ENCODE measurements at places on chromosomes 16 and 17.
A peak's percentile ranks its signal among the peaks of the same experiment; 100 is the strongest.

GRCh38 chr17:7775051-7775450, 57.5 kb downstream of the DNAH2 start:
- DNase-seq, result no peak

DNA sequence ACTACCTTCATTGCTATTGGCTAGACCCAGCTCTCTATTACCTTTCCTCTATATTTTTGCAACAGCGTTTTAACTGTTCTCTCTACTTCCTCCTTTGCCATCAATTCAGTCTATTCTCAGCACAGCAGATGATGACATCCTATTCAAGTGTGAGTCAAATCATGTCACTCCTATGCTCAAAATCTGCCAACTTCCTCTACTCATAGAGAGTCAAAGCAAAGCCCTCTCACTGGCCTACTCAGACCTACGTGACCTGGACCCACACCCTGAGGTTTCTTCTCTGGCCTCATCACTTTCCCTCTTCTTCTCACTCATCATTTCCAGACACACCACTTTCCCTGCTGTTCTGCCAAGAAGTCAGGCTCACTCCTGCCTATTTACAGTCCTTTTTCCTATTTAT, 289.0 kb upstream of the AXIN2 start:
- no peak for DNase-seq

DNA sequence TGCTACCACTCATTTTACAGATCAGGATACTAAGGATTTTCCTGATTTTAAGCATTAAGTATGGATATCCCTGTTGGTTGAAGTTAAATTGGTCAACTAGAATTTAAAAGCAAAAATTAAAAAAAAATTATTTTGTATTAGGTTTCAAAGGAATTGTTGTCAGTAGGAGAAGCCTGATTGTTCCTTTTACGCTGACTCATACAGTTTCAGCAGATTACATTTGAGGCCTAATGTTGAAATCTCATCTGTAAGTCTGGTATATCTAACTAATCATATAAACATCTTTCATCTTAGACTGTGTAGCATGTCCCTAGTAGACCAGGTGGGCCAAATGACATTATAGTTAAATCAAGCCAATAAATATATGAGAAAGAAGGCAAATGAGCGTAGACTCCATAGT, 83.5 kb downstream of the FTO start:
- no peak for DNase-seq

- no peak for DNase-seq
These were observed 5.8 kb downstream of the RNF40 start for GRCh38 chr16:30767767-30768465.

- DNase-seq, result no peak
These were observed 5.1 kb upstream of the SETD6 start for GRCh38 chr16:58510097-58510775.

DNA sequence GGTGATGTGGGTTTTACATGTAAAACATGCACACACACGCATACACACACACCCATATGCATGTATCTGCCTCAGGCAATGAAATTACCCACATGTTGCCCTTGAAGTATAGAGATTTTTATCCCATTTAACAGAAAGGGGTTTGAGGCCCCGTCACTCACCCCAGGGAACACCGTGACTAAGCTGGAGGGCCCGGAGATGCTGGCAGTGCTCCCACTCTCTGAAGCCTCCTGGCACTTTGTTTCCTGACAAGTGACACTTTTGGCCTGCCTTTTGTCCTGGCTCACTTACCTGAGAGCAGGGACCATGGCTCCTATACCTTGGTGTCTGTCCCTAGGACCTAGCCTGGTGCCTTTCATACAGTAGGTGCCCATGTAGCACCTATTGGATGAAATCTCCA, 50.0 kb upstream of the TNRC6C start:
- no peak for DNase-seq

GRCh38 chr17:49093131-49093530, 39.4 kb upstream of the B4GALNT2 start:
- DNase-seq, result no peak

DNA sequence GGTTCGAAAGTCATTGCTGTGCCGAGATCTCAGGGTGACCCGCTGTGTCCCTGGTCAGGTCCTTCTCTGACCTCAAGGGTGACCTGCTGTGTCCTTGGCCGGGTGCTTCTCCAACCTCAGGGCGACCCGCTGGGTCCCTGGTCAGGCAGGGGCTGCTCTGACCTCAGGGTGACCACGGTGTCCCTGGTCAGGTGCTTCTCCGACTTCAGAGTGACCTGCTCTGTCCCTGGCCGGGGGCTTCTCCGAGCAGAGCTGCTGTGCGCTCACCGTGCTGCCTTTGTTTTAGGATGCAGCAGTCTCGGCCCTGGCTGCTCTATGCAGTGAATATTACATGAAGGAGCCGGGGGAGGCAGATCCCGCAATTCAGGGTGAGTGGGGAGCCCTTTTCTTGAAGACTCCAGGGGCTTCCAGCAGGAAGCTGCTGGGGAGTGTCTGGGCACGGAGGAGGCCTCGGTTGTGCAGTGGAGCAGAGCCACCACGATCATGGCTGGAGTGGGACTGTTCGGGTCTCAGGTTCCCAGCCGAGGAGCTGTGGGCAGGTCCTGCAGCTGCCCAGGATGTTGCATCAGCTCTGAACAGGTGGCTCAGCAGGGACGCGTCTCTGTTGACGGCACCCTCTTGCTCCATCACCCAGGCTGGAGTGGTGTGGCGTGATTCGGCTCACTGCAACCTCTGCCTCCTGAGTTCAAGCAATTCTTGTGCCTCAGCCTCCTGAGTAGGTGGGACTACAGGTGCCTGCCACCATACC, 83.7 kb upstream of the ZNF750 start:
- DNase-seq, result no peak

DNA sequence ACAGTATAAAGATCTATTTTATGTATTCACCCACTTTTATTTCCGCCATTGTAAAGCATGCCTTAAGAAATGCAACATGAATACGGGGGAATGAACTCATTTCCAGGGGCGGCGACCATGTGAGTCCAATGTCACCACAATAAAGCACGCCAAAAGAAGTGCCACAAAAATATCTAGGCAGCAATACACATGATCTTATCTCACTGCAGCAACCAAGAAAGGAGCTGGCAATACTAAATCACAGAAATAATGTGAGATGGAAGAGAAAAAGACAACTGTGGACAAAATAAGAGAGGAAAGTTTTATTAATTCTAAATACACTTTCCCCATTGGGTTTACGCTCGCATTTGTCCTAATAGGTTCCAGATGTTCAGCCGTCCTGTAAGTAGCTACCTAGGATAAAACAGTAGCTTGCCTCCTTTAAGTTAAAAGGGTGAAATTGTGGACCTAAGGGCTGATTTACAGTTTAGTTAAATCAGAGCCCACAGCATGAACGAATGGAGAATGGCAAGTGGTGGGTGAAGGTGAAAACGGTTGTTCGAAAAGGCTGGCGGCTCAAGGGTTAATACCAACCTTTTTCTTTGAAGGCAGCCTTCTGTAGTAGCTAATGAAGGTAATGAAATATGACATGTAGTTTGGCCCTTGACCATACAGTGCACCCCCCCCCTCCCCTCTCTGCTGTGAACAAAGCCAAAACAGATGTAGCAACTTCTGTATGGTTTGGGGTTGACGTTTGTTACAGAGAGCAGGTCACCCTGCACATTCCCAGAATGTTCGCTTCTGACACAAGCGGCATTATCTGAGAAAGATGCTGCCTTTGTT, 504.2 kb upstream of the PSMD7 start:
- no peak for DNase-seq

GRCh38 chr17:38415250-38416194, 12.7 kb upstream of the ARHGAP23 start:
- no peak for DNase-seq

DNA sequence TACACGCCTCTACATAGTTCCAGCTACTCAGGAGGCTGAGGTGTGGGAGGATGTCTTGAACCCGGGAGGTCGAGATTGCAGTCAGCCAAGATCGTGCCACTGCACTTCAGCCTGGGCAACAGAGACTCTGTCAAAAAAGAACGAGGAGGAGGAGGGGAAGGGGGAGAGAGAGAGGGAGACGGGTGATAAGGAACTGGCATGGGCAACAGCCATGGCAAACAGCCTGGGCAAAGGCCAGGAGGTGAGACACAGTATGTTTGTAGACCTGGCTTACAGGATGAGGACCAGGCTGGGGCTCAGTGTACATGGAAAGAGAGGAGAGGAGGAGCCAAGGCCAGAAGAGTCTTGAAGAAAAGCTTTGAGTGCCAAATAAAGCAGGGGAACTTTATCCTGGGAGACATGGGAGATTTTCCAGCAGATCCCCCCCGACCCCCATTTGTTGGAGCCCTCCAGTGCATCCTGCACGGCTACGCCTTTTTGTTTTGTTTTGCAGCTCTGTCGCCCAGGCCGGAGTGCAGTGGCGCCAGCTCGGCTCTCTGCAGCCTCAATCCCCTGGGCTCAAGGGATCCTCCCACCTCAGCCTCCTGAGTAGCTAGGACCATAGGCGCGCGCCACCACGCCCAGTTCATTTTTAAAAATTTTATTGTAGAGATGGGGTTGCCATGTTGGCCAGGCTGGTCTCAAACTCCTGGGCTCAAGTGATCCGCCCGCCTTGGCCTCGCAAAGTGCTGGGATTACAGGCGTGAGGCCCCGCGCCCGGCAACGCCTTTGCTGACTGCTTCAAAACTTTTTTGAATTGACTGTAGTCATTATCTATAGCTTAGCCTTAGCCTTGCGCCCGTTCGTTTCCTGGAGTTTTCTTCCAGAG, 1.3 kb upstream of the ALKBH5 start:
- no peak for DNase-seq

DNA sequence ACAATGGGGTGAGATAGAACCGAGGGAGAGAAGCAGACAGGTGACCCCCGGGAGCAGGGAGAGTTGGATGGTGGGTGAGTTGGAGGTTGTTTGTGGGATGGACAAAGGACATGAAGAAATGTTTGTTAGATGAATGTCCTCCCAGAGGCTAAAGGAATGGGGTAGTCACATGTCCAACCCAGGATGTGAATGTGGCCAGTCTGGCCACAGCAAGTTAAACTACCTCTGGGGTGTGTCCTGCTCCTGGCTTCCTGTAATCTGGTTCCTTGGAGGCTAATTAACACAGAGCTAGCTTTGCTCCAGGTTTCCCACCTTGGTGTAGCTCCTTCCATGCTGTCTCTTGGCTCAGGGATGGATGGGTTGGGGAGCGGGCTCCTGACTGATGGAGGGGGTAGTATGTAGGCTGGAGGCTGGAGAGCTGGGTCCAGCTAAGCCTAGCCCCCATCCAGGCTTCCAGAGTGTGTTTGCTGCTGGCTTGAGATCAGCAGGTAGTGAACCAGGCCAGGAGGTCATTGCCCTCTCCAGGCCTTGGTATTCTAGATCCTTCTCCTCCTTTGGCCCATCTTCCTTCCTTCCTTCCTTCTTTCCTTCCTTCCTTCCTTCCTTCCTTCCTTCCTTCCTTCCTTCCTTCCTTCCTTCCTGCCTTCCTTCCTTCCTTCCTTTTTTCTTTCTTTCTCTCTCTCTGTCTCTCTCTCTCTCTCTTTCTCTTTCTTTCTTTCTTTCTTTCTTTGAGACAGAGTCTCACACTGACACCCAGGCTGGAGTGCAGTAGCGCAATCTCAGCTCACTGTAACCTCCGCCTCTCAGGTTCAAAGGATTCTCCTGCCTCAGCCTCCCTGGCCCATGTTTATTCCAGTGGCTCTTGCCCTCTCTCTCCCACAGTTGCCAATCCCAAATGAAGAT, 28.0 kb upstream of the UBE2G1 start:
- DNase-seq, result no peak

GRCh38 chr17:59331129-59331928, at the start of gene YPEL2:
YPEL2 (plus strand) TSS chr17:59331655; CDS start chr17:59353410, 21,755 bp downstream.
- DNase-seq, result peak; percentile 83

- DNase-seq, result no peak
These were observed 250.8 kb downstream of the STX8 start for GRCh38 chr17:9324864-9325263.

GRCh38 chr17:20125724-20126123, 116.6 kb downstream of the SPECC1 start:
- no peak for DNase-seq

DNA sequence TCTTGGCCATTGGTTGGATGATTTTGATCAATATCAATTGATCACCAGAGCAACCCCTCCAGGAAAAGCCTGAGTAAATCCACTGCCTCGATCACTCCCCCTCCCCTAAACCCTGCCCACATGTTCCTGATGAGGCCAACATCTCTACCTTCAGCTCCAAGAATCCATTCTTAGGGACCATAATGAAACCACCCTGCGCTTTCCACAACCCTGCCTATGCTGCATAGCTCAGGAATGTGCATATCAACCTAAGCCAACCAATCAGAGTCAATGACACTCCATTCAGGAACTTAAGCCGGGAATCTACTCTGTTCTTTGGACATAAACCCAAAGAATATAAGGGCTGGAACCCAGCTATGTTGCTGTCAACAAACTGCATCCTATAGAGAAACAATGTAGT, 86.3 kb downstream of the MYH11 start:
- DNase-seq, result no peak

- no peak for DNase-seq
These were observed 4.1 kb downstream of the MRPS7 start for GRCh38 chr17:75265614-75266315.

DNA sequence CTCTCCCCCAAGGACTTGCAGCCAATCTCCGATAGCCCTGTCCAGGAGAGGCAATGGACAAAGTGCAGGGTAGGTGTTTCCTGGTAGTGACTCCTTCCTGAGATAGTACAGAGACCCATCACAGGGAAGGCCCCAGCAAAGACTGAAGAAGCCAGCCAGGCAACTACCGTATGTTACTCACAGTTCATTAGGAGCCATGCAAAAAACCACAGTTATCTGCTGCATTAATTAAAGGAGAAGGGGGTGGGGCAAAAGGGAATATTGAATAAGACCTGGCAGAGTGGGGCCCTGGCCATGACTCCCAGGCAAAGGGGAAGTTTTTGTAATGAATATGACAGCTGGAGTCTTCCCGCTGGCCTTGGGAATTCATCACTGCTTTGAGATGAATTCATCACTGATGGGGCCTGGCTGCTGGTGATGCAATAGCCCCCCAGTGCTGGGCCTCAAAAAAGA, 2.5 kb upstream of the SLC13A2 start:
- DNase-seq, result no peak

- no peak for DNase-seq
These were observed 433.7 kb downstream of the KIF2B start for GRCh38 chr17:54256401-54256929.

DNA sequence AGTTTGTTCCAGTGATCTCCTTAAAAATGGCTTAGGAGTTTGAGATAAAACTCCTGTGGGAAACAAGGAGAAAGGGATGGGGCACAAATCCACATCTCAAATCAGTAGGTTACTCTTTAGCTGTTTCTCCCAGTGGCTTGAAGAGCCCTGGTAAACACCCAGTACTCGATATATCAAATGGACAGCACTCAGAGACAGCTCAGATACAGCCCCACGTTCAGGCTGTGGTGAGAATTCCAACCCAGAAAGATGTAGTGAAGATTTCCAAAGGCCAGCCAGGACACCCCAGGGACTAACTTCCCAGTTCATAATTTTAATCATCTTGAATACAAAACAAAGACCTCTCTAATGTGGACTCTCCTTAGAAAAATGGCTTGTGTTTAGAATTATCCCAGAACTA, 6.4 kb upstream of the VEZF1 start:
- DNase-seq, result no peak

GRCh38 chr16:57151369-57151768, 34.5 kb downstream of the PSME3IP1 start:
- DNase-seq, result no peak

All from activated gamma-delta T cell treated with anti-CD3 and anti-CD28 coated beads, Interleukin-2, amount 50 U/mL, for 16 hours (primary cell).